Left renal pelvis (tissue), 4 donors: ENCODE measurements at places on chromosomes 4 and X. TPM values are rescaled to one million over a fixed set of nuclear protein-coding genes. Genes with fewer than 3 reads are reported as not detected.

- no peak for DNase-seq
Observed at GRCh38 chr4:106277140-106277675, 38.8 kb downstream of the TBCK start.

DNA sequence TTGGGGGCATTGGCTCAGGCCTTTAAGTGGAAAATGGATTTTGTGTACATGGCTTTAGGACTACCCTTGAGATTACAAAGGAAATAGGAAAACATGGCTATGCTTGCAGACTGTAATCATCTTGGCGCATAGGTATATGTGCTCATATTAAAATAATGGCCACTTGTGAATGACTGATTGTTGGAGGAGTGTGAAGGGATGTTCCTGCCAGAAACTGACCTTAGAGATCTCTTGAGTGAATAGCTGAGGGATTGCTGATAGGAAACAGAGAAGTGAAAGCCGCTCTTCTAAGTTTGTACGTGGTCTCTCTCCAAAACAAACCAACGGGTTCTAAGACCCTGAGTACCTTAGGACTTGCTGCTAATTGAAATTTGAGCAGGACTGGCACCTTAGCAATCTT is 186.0 kb downstream of the MGST2 start:
- no peak for DNase-seq

- DNase-seq: no peak
Observed at GRCh38 chrX:48278958-48279357, 23.8 kb downstream of the SSX1 start.

GRCh38 chr4:94507281-94507680 is 55.5 kb downstream of the PDLIM5 start:
- DNase-seq: no peak

DNA sequence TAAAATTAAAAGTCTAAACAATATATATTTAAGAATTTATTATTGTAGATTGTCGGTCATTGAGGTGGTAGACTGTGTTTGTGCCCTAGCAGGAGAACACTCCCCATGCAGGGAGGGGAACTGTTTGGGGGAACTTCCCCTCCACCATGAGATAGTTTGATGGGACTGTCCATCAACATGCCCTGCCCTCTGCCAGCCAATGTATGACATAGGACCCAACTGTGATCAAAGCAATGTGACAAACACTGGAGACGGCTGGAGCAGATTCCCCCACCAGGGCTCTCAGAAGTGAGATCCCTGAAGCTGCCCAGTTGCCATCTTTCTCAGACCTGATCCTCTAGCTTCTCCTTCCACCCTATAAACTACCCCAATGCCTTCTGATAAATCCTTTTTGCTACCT is 44.9 kb downstream of the SH3KBP1 start:
- DNase-seq: no peak

- DNase-seq: no peak
Observed at GRCh38 chr4:121952290-121952689, 430 bp upstream of the TRPC3 start.

GRCh38 chrX:101442085-101442484 is 34.1 kb downstream of the HNRNPH2 start:
- DNase-seq: no peak

DNA sequence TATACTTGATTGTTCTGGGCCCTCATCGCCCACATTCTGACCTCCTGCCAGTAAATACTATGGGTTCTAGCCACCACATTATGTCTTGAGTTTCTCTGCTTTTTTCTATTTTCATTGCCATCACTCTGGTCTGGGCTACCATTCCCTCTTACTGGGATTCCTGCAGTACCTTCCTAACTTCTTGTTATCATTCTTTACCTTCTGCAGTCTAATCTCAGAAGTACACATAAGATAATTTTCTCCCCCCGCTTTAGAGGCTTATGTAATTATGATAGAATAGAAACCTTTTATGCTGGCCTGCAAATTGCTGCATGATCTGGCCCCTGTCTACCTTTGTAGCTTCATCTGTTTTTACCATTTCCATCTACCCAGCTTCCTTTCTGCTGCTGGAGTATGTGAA is 19.2 kb downstream of the STIM2 start:
- DNase-seq: no peak

DNA sequence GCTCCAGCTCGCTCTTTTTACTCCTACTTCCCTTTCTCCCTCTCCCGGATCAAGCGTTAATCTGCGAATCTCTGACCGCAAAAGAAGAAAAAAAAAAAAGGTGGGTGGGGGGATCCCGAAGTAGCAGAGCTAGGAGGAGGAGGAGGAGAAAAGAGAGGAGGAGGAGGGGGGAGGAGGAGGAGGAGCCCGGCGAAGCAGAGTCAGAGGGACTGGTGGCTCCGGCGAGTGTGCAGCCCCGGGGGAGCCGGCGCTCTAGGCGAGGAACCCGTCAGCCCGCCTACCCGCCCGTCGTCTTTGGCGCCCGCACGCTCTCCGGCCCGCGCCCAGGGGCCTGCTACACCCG is at the start of gene NHSL2:
Gene NHSL2 (plus strand): TSS at position 203 of the 343 bp plus-strand sequence.
- no peak for DNase-seq

DNA sequence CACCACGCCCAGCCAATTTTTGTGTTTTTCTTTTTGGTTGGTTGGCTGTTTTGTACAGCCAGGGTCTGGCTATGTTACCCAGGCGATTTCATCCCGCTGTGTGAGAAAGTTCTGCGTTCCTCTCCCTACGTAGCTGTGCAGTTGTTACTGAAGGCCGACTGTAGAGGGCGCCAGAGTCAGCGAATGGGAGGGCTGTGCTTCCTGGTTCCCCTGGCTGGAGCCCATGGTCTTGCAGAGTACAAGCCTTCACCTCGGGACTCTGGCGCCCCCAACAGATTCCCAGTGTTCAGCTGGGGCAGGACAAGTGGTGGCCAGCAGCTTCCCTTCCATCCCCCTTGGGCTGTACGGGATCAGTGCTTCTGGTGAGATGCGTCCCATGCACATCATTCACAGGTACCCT is 5.6 kb upstream of the CT45A1 start:
- DNase-seq: no peak

DNA sequence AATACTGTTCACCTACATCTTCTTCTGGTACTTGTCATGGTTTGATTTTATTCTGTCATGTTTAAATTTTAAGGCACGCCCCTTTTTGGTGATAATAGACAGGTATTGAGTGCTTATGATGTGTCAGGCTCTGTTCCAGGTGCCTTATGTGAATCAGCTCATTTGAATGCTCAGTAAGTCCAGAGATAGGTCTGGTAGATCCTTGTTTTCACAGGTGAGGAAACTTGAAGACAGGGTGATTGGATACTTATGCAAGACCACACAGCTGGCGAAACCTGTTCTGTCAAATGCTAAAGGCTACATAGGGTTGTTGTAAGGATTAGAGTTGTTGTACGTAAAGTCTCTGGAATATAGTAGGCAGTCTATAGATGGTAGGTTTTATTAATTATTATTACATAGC is 9.6 kb upstream of the SLC25A14 start:
- DNase-seq: no peak

GRCh38 chrX:154334496-154334895 is 38.9 kb downstream of the TKTL1 start:
- no peak for DNase-seq

GRCh38 chrX:154436983-154437752 is at the start of gene GDI1:
TSS of gene GDI1 (plus strand) at chrX:154437154. CDS start at chrX:154437255, 101 bp downstream.
- DNase-seq: no peak

- no peak for DNase-seq
Observed at GRCh38 chrX:69158166-69158980, 6.9 kb downstream of the PJA1 start.

GRCh38 chrX:25049357-25049756 is 33.6 kb upstream of the ARX start:
- no peak for DNase-seq

- no peak for DNase-seq
Observed at GRCh38 chr4:183401473-183401872, 43.0 kb upstream of the CDKN2AIP start.

DNA sequence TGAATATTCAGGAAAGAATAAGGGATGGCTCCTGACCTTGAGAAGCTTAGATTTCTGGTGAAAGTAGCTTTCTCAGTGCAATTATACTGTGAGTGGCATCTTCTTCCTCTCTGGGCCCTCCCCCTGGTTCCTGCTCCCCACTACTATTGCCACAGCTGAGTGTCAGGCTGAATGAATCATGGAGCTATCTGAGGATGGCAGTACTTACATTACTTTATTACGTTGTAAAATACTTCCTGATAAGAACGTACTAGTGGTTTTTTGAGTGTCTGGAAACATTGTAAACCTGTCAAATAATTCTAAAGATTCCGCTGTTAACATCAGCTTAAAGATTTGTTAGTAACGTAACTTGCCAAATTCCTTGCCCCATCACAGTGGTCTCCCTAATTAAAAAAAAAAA is 36.2 kb downstream of the ARHGAP10 start:
- no peak for DNase-seq

Gene SLC6A14
- 0.26 TPM for polyA plus RNA-seq

Gene PNMA6F
- polyA plus RNA-seq: 0.14 TPM

Gene ATP5ME
- 248 TPM for polyA plus RNA-seq

Gene DMRTC1B
- polyA plus RNA-seq: 4.6 TPM

Gene MUC7
- polyA plus RNA-seq: not detected

Gene HHIP
- 2.1 TPM for polyA plus RNA-seq

Gene TRIM75
- not detected for polyA plus RNA-seq

Gene FGF5
- not detected for polyA plus RNA-seq

Gene CITED1
- polyA plus RNA-seq: 11.1 TPM

Gene PDGFC
- polyA plus RNA-seq: 43.0 TPM

Gene KIAA1210
- polyA plus RNA-seq: 2.5 TPM

Gene SERPINA7
- polyA plus RNA-seq: 0.89 TPM
